Kasumi-1 (cell line): ENCODE measurements at places on chromosomes 2 and 18.

- no peak for DNase-seq
Observed at GRCh38 chr18:21735452-21736015, 5.1 kb upstream of the MIB1 start.

DNA sequence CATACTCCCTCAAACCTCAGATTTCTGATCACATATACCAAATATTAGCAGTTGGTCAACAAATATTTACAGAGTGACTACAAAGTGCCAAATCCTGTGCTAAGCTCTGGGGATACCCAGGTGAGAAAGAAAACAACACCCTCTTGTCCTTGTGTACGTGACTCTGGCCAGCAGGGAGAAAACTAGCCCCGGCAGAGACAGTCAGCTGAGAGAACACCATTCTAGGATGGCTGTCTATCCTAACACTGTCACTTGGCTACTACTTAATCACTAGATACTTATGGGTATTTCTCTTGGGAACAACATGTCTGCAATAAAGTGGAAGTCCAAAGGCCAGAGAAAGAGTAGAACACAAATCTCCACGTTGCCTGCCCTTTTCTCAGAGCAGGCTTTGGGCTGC, 57.9 kb upstream of the CD226 start:
- no peak for DNase-seq

GRCh38 chr2:38037325-38037724, 38.6 kb downstream of the CYP1B1 start:
- DNase-seq, result no peak

DNA sequence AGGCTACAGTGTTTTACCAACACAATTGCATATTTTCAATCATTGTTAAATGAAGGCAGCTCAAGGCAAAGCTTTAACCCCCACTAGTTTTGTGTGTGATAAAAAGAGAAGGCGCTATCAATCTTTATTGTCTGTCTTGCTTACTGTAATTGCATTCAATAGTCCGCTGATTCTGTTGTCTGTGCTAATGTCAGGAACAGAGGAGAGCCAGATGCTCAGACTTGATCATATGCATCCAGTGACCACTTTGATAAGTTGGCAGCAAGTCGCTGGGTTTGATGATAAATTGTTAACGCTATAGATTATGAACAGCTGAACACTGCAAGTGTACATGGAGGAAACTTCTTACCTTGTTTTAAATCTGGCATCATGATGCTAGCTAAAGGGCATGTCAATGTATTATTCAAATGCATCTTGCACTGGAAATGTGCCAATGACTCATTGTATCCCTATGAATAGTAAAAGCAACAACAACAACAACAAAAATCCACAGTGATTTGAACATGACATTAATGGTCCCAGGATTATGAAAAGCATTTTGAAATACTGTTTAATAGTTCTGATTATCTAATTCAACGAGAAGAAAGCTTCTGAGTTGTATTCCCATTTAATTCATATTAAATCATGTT, 423.5 kb upstream of the FANCL start:
- no peak for DNase-seq

DNA sequence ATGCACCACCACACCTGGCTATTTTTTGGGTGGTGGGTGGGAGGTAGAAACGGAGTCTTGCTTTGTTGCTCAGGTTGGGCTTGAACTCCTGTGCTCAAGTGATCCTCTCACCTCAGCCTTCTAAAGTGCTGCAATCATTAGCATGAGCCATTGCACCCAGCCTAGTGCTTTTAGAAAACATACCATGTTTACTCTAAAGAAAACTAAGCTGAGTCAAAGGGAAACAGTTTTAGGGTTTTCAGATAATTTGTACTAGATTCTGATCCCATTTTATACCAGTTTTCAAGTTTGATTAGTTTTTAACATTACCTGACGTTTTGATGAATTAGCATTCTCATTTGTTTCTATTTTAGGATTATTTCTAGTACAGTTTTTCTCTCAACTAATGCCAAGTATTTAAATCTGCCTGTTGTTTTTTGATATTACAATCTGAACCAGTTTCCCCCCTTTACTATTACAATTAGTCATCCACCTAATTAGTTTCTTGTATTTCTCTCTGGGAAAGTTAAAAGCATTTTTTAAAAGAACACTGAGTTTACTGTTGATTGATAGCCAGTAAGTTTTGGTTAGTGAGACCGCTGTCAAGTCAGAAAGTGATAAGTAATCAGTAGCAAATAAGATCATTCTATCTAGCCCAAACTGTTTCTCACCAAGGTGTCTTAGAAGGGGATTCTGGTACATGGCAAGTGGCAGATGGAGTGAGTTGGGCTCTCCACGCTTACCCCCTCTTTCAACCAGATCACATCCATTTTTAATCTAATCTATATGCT, 24.2 kb upstream of the TBR1 start:
- DNase-seq, result no peak

DNA sequence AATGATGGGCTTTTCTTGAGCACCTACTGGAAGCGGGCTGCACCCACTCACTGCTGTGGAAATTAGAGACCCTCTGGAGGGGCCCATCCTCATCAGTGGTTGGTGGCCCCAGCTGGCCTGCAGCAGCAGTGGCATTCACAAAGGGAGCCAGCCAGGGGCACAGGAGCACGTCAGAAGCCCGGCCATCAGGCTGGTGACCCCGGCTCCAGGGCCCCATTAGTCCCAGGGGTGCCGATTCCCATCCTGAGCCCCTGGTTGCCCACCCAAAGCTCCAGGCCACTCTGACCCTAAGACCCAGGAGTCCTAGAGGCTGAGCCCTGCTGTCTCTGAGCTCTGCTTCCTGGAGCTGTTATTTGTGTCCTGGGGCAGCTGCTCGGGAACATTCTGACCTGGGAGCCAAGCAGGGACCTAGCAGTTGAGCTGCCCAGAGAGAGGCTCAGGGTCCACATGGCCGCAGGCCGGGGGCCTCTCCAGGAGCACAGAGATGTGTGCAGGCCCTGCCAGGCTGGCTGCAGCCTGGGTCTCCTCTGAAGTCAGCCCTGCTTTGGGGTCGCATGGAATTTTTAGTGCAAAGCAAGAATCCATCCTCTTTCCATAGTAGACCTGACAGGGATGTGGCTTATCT, 207.2 kb downstream of the KLHL29 start:
- DNase-seq, result no peak

GRCh38 chr2:176585791-176586190, 316.5 kb downstream of the MTX2 start:
- DNase-seq, result no peak

DNA sequence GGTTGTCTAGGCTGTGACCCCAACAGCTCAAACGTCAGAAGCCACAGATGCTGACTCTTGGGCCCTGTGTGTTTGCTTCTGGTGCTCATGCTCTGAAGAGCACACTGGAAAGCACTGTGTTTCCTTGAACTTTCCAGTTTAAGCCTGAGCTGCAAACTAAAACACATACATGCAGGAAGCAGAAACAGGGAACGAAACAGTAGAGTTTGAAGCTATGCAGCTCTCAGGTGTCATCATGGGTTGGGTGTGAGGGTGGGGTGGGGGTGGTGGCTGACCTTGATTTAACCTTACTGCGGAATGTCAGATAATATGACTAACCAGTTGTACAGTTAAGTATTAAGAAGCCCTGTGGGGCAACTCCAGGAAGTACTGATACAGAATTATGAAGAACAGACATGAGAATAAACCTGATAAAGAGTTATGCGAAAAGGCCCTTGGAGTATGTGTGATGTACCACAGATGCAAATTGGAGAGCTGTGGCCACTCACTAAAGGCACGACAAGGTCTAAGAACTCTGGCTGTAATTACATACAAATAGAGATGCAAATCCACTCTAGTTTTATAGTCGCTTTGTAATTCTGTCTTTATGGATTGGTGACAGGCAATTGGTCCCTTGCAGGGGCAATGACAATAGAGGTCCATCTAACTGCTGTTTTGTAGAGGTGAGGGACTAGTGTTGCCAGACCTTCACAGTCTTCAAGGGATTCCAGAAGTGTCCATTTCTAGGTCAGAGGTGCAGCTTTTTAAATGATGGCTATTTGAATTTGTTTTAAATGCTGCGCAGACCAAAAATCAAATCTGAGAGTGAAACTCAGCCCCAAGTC, 273.1 kb downstream of the NAPG start:
- DNase-seq, result no peak

DNA sequence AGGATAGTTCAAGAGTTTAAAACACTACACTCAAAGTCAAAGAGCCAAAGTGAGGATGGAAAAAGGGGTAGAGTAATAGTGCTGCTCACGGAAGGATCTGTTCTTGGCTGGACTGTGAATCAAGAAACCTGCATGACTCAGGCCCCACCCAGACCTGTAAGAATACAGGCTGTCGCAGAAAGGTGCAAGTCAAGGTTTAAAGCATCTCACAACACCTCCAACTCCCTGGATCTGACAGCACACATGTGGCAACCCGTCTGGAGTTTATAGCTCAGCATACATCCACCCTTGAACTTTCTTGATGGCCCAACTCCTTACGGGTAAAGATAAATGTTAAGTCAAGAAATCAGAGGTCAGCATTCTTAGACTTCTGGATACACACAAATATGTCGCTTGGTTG, 6.3 kb downstream of the KIAA2012 start:
- DNase-seq, result no peak

GRCh38 chr2:150091846-150092245, 395.6 kb downstream of the RND3 start:
- no peak for DNase-seq

- DNase-seq, result peak; percentile 59
Observed at GRCh38 chr2:8535821-8536685, 145.8 kb upstream of the ID2 start.

DNA sequence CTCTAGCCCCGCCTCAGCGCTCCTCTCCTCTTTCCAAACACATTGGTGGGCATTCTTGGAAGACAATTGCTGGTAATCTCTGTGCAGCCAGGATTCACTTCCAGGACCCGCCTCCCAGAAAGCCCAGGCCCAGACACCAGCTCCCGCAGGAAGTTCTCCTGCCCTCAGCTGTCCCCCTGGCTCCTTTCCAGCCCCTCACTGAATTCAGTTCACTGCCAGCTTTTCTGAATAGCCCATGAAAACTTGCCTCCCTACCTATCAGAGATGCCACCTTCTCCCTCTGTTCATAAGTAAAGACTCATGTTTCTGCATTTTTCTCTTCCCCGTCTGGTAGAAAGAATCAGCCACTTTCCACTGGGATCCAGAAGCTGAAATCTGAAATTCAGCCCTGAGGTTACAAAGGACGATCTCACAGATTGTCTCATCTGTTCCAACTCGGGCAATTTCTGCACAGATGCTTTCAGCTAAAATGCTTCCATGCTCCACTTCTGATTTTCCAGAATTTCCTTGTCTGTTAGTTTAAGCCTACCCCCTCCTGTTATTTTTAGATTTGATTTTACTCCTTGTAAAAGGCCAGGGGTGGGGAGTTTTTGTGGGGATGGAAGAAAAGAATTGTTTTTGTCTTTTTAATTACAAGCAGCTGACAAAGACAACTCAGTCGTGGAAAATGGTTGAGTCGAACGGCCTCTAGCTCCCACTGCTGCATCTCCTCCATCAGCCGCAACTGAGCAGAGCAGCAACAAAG, 98.1 kb downstream of the SP3 start:
- no peak for DNase-seq

- peak; percentile 84 for DNase-seq
Observed at GRCh38 chr2:28751956-28752630, 463 bp downstream of the PPP1CB start.

DNA sequence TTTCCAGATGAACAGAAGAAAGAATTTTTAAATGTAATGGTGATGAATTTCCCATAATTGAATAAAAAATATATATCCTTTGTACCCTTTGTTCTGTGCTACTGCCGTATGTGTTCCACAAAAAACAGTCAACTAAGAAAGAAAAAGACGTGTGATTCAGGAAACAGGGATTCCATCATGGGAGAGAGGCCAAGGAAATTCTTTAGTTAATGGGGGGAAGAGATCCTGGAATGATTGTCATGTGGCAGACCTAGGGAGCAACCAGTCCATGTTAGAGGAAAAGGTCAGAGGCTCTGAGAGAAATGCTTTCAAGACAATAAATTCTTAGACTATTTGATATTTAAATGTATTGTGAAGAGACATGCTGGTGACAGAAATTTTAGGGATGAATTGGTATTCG, 76.6 kb downstream of the CPO start:
- no peak for DNase-seq

- no peak for DNase-seq
Observed at GRCh38 chr2:22458440-22458839, 926.5 kb upstream of the KLHL29 start.

DNA sequence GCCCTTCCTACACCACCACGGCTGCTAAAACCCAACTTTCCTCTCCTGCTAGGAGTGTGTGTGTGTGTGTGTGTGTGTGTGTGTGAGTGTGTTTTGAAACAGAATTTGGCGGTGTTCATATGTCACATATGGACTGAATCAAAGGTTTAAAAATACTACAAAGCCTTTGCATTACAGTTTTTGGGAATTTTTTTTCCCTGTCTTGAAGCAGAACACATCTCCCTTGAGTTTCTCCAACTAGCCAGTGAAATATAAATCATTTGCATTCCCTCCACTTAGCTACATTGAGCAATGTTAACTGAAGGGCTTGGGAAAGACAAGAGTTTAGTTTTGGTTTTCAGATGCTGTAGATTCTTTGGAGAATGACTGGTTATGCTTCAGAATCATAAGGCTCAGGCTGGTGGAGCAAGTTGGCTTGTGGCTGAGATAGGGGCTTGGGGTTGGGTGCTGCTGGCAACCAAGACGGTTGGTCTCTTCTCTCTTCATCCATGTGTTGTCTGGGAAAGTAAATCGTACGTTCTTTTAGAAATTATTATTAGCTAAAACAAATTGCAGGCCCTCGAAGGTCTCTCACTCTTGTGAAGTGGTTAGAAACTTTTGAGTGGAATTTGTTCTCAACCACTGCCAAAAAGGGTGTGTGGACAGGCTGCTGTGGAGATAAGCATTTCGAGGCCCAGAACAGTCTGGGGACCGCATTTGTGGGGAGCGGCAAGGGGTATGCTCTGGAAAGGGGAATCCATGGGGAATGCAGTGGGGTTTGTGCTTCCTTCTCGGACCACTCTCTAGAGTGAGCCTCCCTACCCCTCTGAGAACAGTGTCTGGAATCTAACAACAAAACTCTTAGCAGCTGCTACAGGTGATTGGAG, 1.4 kb downstream of the NRP2 start:
- DNase-seq, result no peak

GRCh38 chr2:14123436-14124103, 508.9 kb upstream of the LRATD1 start:
- DNase-seq, result no peak

GRCh38 chr2:196489371-196489770, 150.1 kb upstream of the CCDC150 start:
- no peak for DNase-seq

DNA sequence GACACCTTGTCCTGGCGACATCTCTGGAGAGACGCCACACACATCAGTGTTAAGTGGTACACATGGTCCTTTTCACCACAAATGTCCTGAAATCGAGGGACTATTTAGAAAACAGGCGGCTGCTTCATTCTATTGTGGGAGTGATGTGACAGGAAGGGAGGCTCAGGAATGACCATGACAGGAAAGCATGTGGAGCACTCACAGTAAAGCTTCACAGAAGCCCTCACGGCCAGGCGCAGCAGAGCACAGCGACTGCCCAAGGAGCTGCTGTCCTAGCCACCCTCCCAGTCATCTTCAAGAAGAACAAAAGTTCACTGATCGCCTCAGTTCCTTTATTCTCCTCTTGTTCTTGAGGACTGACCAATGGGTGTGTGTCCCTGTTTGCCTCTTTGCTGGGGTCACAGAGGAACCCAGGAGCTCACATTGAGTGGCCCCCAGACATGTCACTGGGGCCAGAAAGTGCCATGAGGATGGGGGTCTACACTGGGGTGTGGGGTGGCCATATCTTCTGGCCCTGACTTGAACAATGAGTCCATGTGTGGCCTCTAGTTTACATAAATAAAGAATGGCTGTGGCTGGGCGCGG, 84.6 kb upstream of the RANBP2 start:
- DNase-seq, result no peak

GRCh38 chr18:43060020-43060419, 55.5 kb downstream of the RIT2 start:
- DNase-seq, result no peak
